ENCODE measurements at places on chromosomes 7 and 10. TPM values are rescaled to one million over a fixed set of nuclear protein-coding genes. Genes with fewer than 3 reads are reported as not detected.

- DNase-seq = no peak
Observed at GRCh38 chr10:88881320-88881719, 1.3 kb downstream of the STAMBPL1 start.

DNA sequence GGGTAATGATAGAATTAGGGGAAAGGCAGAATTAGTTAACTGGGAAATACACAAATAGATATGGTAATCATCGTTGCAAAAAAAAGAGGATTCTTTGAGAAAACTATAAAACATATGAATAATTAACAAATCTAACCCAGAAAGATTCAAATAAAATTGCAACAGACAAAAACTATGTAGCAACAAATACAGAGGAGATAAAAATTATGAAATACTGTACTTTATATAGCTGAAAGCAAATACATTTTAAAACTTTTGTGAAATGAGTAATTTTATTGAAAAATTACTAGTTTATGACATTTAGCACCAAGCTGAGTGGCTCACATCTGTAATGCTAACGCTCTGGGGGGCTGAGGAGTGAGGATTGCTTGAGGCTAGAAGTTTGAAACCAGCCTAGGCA is 356.7 kb downstream of the CALN1 start:
- no peak for DNase-seq

- no peak for DNase-seq
Observed at GRCh38 chr10:71614946-71615345, 104.6 kb downstream of the C10orf105 start.

DNA sequence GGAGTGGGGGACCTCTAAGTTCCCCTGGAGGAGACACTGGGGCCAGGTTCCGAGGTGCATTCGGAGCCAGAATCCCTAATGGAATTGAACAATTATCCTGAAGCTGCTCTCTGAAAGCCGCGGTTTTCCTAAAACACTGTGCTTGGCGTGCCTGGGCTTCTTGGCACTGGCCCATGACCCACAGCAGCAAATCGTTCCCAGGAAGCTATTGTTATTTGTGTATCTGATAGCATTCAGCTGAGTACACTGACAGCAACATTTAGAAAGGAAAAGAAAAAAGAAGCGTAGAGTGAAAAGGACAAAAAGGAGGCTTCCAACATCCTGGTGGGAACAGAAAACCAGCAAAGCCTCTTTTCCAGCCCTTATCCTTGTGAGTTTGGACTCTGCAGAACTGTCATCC is 339.8 kb downstream of the FRMD4A start:
- DNase-seq = no peak

GRCh38 chr7:139224219-139224618 is 6.8 kb upstream of the UBN2 start:
- DNase-seq = no peak

DNA sequence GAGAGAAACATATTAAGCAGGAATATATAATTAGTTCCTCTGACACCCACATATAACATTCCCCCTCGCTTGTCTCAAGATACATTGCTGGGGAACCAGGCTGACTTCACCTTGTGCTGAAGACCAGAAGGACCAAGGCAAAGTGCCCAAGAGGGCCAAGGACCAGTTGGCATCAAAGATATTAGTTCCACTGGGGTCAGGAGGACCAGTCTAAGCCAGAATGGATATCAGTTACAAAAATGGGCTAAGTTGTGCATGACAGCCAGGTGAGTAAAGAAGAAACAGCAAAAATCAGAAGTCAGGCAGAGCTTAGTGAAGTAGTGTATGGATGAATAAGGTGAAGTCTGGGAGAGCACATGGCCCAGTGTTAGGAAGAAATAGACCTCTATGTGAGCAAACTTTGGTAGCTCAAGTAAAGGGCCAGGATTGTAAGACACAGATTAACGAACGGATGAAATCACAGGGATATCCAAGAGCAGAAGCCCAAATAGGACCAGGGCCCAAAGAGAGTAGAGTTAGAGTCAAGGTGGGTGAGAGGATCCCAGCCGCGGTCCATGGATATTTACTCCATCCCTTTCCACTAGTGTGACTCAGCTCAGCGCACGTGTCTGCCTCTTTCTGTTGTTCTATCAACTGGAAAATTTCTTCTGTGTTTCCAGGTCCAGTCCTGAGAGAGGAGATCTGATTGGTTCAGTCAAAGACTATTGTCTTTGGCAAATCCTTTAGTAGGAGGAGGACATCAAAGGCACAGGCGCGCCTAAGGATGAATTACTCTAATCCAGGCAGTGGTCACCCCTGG is 5.0 kb downstream of the CALD1 start:
- no peak for DNase-seq

DNA sequence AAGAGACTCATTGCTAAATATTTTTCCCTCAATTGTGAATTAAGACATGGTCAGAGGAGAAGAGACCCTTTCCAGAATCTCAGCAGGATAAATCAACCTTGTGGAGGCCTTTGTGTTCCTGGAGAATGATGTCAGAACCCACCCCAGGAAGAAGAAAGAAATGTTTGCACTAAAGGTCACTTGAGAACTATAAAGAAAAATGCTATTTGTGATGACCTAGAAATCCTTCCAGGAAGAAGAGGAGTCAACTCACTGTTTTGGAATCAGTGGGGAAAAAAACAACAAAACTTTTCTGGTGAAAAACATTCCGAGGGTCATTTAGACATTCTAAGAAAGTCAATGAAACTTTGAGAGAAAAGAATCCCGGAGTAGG is 129.1 kb upstream of the ANKRD1 start:
- DNase-seq = no peak

DNA sequence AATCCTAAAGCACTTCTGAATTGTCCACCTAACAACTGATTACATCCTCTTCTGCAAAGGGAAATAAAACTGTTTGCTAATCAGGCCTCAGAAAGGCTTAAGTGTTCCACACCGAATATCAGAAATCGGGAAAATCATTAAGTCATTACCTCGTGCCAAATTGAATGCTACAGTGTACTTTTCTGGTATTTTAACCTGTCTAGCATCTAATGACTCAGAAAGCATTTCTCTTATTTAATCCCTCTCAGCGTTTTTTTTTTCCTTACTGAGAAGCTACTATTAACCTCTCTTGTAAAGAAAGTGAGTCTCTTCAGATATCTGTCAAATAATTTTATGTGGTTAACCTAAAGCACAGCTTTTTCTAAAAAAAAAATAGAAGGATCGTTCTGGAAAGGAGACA is 28.6 kb downstream of the VIM start:
- DNase-seq = no peak

- DNase-seq = no peak
Observed at GRCh38 chr10:21194510-21194993, 297.4 kb upstream of the NEBL start.

- no peak for DNase-seq
Observed at GRCh38 chr10:119203006-119203405, 4.4 kb upstream of the GRK5 start.

- DNase-seq = no peak
Observed at GRCh38 chr7:148570510-148570909, 20.1 kb upstream of the C7orf33 start.

DNA sequence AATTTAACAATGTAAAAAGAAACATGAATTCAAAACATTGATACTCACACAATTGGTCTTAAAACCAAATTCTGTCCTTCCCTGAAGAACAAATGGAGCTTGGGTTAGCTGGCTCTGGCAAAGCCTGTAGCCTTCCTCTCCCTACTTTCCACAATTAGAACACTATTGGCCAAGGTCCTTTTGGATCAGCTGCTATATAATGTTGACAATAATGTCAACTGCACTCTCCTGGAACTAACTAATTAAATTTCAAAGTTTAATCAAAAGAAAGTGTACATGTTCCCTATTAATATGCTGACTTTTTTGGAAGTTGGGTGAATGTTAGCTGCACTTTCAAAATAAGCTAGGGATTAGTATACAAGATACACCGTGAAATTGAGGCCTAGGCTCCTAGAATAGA is 440.1 kb upstream of the NFE2L3 start:
- DNase-seq = no peak

DNA sequence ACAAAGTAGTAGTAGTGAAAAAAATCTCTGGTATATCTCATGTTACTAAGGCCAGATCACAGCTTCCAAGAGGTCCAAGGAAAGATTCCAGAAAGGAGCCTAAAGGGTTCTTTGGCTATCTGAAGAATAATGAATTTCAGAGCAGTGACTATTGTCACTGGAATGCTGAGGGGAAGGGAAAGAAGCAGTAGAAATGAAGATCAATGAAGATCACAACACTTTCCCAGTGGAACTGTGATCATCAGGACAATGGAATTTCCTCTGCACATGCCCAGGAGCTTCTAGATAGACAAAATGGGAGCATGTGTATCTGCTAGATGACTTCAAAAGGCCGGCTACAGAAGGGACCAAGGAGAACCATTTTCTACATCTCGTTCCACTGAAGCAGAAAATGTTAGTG is 219.5 kb upstream of the PHYHIPL start:
- DNase-seq = no peak

GRCh38 chr7:88224601-88225275 is 4.9 kb upstream of the SRI start:
- no peak for DNase-seq

DNA sequence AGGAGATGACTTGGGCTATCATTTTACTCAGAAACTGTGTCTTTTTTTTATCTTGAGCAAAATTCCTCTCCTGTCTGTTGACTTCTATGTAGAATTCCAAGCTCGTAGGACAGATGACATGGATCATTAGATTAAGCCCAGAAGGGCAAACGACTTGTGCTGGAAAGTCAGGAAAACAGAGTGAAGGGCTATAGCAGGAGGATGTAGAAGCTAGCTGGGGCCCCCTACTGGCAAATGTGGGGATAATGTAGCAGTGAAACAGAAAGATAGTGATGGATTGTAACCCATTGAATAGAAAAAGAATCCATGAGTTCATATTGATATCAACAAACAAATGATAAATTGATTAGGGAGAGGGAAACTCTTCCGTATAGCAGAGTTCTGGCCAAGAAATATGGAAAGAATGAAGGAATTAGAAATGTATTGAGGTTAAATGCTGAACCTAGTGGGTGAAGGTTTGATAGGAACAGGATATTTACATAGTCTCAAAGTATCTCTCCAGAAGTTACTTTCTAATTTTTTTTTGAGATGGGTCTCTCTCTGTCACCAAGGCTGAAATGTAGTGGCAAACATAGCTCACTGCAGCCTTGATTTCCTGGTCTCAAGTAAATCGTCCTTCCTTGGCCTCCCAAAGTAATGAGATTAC is 103.6 kb downstream of the LYZL1 start:
- DNase-seq = peak; percentile 82

DNA sequence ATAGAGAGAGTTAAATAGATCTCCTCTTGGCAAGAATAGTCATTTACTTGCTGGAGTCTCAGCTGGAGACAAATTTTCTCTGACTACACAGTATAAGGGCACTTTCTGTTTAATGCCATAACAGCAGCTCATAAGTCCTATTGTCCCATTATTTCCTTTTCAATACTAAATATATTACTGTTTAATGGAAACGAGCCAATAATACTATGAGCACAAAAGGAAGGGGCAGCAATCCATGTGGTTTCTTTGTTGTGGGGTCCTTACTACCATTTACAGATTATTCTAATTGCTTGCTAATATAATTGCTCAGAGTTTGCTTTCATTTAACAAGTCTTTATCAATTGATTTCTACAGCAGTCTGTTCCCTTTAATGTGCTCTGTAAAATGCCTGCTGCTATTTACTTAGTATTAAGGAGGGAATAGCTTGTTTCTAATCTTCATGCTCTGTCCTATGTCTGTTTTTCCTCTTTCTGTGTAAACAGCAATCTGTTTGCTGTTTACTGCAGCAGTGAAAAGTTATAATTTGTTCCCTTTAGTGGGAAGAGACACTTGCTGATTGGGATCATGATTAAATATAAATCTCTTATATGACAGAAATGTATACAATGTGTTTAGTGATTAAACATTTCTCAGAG is 296.2 kb upstream of the SMIM30 start:
- no peak for DNase-seq

Gene ALOX5
- polyA plus RNA-seq = 2.8 TPM

Gene PDCD11
- 99.9 TPM for polyA plus RNA-seq

Gene TAS2R41
- not detected for polyA plus RNA-seq

Gene C7orf57
- polyA plus RNA-seq = 1.7 TPM

Gene CYP17A1
- not detected for polyA plus RNA-seq
